ENCODE measurements at places on chromosomes 7 and 10.

DNA sequence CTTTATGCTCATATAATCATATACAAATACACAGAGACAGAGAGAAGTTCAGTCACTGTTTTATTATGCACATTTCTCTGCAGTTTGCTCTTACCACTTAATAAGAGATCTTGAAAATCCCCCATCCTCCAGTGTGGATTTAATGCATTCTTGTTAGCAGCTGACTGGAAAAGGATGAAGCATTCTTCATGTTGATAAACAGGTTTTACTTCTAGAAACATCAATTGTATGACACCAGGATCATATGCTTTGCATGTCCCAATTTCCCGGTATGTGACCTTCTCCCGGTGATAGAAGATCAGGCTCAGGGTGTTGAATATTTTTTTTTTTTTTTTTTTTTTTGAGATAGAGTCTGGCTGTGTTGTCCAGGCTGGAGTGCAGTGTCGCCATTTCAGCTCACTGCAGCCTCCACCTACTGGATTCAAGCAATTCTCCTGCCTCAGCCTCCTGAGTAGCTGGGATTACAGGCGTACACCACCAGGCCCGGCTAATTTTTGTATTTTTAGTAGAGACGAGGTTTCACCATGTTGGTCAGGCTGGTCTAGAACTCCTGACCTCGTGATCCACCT, 6.2 kb upstream of the CREB3L2 start:
- no peak for DNase-seq

- DNase-seq, result no peak
These were observed 311.7 kb upstream of the NFE2L3 start for GRCh38 chr7:25840209-25840792.

- DNase-seq, result no peak
These were observed 86.2 kb downstream of the SH3PXD2A start for GRCh38 chr10:103769176-103769575.

- DNase-seq, result no peak
These were observed 5.9 kb downstream of the TTYH3 start for GRCh38 chr7:2637505-2638223.

DNA sequence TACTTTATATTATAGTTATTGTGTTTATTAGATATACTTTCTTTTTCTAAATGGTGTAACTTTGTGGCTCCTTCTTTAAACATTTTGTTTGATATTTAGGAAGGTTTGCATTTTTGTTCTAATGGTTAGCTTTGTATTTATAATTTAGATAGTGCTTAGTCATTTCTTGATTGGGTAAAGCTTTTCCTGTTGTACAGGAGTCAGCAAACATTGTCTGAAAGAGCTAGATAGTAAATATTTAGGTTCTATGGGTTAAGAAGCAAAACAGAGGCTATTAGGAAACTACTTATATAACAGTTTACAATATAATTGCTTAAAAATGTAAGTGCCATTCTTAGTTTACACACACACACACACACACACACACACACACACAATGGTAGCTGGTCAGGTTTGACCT, 70.6 kb upstream of the CCDC6 start:
- no peak for DNase-seq

DNA sequence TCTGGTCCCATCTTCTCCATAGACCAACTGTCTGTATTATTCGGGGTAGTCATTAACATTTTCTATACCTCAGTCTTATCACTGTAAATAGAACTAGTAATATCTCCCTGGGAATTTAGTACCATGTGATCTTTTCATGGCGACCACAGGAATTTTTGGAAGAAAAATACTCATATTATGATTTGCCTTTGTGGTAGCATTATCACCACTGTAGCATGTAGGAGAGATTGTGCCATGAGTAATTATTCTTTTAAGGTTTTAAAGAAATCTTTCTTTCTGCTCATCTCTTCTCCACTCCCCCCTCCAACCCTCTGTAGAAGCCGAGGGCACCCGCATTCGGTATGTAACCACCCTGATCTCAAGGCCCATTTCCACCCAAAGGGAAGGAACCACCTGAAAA, 25.0 kb downstream of the ZNF365 start:
- no peak for DNase-seq

GRCh38 chr10:43846968-43847367, 198.3 kb upstream of the ZNF32 start:
- DNase-seq, result no peak

DNA sequence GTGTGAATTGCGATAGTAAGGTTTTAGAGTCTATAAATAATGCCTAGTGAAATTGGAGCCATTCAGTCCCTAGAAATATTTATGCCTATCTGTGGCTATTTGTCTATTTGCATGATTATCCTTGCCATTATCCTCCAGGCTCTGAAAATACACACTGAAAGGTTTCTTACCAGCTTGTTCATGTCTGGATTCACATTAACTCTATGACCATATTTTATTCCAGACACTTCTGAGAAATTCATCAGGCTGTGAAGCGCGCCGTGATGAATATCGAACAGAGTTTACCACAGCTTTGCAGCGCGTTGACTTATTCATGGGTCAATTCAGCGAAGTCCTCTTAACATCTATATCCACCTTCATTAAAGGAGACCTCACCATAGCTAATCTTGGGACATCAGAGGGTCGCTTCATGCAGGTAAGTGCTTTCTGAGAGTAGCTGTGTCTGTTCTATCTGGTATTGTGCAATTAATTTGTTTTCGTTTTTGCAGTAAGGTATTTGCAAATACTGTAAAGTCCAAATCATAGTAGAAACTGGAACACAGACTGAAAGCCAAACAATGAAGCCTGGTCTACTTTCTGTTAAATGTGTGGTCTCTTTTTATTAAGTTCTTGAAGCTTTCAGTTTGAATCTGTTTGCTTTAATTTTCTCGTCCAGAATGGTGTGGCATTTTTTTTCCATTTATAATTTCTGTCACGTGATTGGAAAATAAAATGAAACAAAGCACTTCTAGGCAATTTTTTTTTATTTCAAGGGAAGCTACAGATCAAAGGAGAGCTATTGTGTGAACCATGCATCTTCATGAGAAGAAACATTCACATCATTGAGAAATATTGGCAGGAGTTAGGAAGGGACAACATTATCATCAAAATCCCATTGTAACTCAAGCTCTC, 59.7 kb downstream of the MET start:
- DNase-seq, result no peak

GRCh38 chr7:49848211-49848841, 74.9 kb downstream of the VWC2 start:
- DNase-seq, result no peak

DNA sequence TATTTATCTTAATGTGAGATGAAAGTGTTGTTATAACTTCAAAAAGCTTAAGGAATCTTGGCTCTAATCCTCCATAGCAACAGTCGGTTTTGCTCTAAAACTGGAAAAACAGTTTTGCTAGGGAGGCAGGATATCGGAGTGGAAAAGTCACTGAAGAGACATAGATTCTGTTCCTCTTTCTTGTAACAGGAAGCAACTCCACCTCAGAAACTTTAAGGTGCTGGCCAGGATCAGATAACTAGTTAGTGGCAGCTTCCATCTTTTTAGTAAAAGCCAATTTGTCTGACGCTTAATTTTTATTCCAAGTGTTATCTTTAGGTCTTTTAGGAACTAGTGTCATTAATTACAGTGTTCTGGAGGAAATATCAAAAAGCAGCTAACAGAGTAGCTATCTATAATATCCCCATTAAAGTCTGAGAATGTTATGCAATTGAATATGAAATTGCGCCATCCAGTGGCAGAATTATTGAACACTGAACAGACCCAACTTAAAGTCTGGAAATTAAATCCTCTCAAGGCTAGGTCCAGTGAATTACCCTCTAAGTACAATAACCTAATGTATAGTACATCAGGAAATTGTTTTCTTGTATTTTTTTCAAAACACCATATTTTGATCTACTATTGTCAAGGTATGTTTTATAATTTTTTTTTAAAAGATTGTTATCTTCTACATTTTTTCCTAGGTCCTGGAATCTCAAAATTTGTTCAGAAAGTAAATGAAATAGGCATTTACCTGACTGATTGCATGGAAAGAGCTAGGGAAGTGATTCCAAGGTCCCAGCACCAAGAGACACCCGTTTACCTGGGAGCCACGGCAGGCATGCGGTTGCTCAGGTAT, 65.9 kb upstream of the CC2D2B start:
- DNase-seq, result peak; percentile 29

GRCh38 chr7:82600531-82600930, 157.0 kb upstream of the CACNA2D1 start:
- DNase-seq, result no peak

DNA sequence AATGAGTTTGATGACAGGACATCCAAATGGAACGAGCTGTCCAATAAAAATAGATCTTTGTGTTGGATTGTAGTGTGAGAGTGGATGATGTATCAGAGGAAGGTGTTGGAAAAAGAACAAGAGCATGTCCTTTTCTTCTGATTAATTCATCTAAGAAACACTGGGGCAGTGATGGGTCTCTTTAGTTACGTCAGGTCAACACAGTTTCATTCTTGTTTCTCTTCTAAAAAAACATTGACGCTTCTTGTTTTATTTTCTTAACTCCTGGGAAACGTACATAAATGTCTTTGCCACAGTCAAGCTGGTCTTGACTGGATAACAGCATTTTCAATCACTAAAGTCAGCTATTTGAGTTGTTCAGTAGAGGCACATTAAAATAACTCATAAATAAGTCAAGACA, 67.0 kb downstream of the PPP1R9A start:
- DNase-seq, result no peak

- DNase-seq, result peak; percentile 33
These were observed 23.0 kb upstream of the GRID1 start for GRCh38 chr10:86389441-86390193.

DNA sequence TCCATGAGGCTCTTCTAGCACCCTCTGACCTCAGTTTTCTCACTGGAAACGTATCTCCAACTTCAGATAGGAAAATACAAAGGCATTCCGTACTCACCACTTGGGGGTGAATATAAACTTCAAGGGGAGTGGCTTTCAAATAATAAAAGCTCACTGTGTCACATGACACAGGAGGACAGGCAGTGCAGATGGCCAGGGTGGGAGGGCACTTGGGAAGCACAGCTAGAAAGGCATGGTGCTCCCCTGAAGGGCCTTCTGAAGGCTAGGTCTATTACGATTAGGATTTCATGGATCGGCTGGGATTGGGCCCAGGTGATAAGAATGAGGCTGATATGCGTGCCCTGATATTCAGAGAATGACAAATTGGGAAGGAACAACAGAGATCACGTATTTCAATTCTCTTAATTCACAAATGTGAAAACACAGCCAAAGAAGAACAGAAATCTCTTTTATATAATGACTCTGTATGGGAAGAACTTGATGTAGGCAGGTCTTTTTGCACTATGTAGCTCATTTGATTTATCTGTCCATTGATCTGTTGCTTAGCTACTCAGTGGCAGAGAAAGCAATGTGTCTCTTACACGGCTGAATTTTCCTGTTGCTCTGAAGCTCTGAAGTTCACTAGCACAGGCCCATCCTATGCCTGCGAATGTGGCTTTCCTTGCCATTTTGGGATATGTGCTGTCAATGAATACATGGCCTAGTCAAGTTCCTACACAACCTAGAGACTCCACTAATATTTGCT, 83.0 kb downstream of the BEND7 start:
- DNase-seq, result no peak

GRCh38 chr10:5135581-5135980, 41.4 kb downstream of the AKR1C3 start:
- no peak for DNase-seq

- peak; percentile 51 for DNase-seq
These were observed 90.9 kb upstream of the SMNDC1 start for GRCh38 chr10:110395350-110396283.

DNA sequence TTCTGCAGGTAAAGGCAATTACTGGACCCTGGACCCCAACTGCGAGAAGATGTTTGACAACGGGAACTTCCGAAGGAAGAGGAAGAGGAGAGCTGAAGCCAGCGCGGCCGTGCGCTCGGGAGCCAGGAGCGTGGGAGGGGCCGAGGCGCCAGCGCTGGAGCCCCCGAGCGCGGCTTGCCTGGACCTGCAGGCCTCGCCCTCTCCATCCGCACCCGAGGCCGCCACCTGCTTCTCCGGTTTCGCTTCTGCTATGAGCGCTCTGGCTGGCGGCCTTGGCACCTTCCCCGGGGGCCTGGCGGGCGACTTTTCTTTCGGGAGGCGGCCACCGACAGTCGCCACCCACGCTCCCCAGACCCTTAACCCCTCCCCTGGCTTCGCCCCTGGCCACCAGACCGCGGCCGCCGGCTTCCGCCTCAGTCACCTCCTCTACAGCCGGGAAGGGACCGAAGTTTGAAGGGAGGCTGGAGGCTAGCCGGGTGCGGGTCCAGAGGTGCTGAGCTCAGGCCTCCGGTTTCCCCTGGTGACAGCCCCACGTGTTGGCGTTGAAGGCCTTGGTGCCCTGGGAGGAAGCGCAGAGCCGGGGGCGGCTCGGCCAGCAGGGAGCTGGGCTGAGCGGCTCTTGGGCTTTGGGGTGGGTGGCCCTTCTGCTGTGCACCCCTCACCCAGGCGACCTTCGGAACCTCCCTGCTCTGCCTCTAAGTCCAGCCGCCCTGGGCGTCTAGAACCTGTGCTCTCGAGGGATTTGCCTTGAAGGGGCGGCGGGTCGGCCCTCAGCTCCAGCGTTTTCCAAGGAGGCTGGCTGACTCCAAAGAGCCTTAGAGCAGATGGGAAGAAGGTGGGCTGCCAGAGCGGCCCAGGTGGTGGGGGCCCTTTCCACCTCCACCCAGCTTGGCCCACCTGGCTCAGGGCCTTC, 1.8 kb downstream of the FOXI2 start:
- no peak for DNase-seq

GRCh38 chr10:52568309-52568708, 204.3 kb downstream of the MBL2 start:
- no peak for DNase-seq

DNA sequence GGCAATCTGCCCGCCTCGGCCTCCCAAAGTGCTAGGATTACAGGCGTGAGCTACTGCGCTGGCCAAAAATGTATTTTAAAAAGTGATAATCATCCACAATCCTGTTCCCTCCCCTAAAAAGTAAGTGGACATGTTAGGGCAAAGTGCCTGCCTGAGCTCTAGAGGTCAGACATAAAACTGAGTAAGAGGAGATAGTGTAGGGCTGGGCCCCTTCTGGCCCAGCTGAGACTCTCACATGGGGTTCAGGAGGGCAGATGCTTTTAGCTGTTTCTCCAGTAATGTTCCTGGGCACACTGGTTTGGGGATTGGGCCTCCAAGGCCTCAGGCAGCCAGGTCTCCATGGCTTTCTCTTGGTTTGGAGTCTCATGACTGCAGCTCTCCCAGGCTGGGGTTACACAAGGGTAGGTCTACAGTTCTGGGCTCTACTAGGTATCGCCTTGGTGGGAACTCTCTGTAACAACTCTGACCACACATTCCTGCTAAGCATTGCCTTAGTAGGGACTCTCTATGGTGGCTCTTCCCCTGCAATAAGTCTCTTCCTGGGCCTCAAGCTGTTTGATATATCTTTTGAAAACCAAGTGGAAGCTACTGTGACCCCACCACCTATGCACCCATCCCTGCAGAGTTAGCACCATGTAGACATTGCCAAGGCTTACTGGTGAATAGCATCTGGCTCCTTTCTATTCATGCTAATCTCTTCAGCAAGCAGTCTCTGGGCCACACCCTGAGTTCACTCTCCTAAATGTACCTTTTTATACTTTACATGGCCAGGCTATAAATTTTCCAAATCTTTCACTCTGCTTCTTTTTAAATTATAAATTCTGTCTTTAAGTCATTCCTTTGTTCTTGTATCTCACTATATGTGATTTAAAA, 6.9 kb upstream of the NUDCD3 start:
- no peak for DNase-seq

GRCh38 chr10:28375399-28376354, 72.8 kb upstream of the MPP7 start:
- no peak for DNase-seq
